Dermis microvascular lymphatic vessel endothelial cell (primary cell): ENCODE measurements at places on chromosomes 13 and 19. TPM values are rescaled to one million over a fixed set of nuclear protein-coding genes. Genes with fewer than 3 reads are reported as not detected.

- DNase-seq = no peak
Observed at GRCh38 chr13:19581675-19582074, 20.3 kb upstream of the TPTE2 start.

LSR gene
- total RNA-seq = 0.25 and 0.26 TPM in 2 replicates

GRCh38 chr19:10815969-10816644 is 19.9 kb downstream of the TMED1 start:
- DNase-seq = no peak

- DNase-seq = no peak
Observed at GRCh38 chr19:31118986-31119385, 230.2 kb downstream of the TSHZ3 start.

DNA sequence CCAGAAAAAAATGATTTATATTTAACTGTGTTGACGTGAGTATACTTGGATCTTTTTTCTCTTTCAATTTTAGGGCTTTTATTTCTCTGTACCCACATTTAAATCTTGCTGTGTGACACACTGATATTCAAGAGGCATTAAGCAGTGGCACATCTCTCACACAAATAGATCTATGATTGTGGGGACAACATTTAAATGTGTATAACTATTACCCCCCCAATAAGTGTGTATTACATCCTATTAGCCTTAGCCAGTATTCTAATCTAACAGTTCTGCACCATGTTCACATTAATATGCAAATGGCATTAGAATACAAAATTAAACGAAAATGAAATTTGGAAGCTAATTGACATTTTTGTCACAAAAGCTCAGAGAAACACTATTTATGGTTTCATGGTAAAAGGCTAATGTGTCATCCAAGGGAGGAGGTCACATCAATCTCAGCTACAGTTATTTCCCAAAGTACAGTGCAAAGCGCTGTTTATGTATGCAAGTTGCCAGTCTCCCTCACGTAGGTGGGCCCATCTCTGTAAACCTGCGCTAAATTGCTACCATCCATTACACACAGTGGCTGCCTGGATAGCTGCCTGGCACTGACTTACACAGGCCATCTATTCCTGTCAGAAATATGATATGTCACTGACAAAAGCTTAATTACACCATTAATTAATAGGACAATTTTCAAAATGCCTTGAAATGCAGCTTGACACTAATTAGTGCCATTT is 984.7 kb upstream of the PCDH9 start:
- DNase-seq = no peak

SH3GL1 gene
- 50.6 and 85.3 TPM in 2 replicates for total RNA-seq

TPTE2 gene
- not detected in 2 replicates for total RNA-seq

DNA sequence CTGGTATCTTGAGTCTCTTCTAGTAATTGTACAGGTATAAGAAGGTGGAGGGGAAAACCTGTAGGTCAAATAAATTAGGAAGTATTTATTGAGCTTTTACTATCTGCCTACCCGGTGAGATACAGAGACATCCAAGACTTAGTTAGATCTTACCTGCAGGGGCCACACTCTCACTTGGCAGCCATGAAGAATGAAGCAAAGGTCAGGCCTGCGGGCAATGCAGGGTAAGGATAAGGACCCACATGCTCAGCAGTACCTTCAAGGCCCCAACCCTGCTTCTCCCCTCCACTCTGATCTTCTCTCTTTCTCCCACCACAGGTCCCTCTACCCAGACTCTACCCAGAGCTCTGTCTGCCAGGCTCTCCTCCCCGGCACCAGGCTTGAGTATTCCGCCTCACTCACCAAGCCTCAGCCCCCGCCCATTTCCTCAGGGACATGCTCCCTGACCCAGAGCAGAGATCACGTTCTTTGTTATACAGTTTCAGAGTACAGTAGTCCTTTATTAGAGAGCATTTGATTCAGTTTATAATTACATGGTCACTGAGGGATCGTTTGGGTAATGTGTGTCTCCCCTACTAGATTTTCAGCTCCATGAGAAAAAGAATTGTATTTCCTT is 18.9 kb upstream of the CLDN10 start:
- DNase-seq = no peak

FUT2 gene
- total RNA-seq = not detected in 2 replicates

POP4 gene
- 57.5 and 57.8 TPM in 2 replicates for total RNA-seq

GRCh38 chr19:30362156-30362754 is 9.9 kb upstream of the ZNF536 start:
- no peak for DNase-seq

- DNase-seq = no peak
Observed at GRCh38 chr19:15371786-15372380, 7.7 kb downstream of the AKAP8 start.

DNA sequence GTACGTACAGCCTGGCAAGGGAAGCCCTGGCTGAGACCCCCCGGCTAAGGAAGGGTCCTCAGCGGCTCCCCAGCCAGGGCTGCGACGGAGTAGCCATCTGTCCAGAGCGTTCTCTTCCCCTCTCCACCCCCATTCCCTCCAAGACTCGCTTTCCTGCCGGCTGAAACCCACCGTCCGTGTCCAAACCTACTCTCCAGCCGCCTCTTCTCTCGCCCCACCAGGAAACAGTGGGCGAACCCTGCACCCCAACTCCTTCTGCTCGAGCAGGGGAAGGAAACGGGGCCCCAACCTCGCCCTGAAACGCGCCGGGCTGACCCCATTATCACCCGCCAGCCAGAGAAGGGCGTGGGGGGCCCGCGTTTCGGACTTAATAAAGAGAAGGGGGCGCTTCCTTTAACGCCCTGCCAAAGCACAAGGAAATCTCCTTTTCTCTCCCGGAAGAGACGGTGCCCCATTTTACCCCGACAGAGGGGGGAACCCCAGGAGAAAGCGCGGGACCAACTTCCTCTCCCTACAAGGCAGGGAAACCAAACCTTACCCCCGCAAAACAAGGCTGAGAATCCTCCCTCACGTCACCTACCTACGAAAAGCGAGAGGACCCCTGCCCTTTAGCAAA is 2.5 kb downstream of the ZC3H4 start:
- DNase-seq = no peak

DNA sequence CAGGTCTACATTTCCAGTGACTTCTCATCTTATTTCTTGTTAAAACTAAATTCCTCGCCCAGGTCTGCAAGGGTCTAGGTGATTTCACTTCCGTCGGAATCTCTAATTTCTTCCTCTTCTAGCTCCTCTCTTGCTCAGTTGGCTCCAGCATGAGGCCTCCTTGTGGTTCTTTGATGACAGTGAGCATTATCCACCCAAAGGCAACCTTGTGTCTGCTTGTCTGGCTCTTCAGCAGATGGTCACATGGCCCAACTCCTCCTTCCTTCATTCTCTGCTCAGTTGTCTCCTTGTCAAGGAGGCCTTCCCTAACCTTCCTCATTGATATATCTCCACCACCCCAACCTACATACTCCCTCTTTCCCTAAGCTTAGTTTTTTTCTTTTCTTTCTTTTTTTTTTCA is 1391.4 kb downstream of the EFNB2 start:
- no peak for DNase-seq

- peak; percentile 40 for DNase-seq
Observed at GRCh38 chr19:3849092-3849491, 19.7 kb downstream of the ZFR2 start.

GRCh38 chr19:10872546-10873107 is 1.3 kb downstream of the CARM1 start:
- no peak for DNase-seq

LRRC63 gene
- under 0.01 TPM in 1 of 2 replicates, not detected in the other for total RNA-seq

DNA sequence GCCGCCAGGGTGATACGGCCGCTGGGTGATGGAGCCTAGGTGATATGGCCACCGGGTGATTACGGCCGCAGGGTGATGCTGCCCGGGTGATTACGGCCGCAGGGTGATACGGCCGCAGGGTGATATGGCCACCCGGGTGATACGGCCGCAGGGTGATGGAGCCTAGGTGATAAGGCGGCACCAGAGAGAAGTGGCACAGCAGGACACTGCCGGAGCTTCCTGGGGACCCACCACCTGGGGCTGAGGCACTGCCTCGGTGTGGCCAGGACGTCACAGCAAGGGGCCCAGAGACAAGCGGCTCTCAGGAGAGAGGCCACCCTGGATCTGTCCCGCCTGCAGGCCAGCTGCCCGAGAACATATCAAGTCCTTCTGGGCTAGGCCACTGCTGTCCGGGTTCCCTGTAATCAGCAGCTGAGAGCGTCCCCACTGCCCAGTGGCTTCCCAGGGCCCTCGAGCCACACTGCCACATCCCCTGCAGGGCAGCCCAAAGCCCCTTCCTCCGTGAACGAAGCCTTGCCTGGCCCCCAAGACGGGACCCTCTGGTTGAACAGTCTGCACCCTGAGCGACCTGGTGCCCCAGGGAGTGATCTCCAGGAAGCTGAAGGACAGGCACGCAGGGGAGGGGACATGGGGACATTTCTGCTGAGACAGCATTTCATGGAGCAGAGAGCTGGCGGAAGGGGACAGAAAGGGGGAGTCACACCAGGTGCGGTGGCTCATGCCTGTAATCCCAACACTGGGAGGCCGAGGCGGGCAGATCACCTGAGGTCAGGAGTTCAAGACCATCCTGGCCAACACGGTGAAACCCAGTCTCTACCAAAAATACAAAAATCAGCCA is 22.1 kb downstream of the ZNF787 start:
- DNase-seq = no peak

- DNase-seq = peak; percentile 20
Observed at GRCh38 chr13:35723821-35724220, 247.3 kb upstream of the MAB21L1 start.

DNA sequence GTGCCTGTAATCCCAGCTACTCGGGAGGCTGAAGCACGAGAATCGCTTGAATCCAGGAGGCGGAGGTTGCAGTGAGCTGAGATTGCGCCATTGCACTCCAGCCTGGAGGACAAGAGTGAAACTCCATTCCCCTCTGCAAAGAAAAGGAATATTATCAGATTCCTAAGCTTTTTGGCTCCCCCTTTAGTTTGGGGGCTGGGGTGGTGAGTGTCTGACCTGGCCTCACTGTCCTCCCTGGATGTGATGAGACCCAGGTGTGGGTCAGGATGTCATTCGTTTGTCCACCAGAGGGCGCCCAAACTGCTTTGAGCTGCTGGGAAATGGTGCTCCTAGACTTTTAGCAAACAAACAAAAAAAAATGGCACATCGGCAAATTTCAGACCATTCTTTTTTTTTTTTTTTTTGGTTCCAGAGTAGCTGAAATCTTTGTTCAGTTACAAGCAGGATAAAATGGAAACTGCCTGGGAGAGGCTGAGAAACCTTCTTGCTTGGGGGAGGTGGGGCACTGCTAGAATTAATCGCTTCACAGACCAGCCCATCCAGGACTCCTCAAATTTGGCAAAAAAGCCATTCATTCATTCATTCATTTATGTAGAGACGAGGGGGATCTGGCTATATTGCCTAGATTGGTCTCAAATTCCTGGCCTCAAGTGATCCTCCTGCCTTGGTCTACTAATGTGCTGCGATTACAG is 29.4 kb downstream of the SPC24 start:
- peak; percentile 71 for DNase-seq

ZNF701 gene
- 9.5 and 12.3 TPM in 2 replicates for total RNA-seq

- DNase-seq = no peak
Observed at GRCh38 chr13:43003010-43003409, 11.0 kb upstream of the EPSTI1 start.

DNA sequence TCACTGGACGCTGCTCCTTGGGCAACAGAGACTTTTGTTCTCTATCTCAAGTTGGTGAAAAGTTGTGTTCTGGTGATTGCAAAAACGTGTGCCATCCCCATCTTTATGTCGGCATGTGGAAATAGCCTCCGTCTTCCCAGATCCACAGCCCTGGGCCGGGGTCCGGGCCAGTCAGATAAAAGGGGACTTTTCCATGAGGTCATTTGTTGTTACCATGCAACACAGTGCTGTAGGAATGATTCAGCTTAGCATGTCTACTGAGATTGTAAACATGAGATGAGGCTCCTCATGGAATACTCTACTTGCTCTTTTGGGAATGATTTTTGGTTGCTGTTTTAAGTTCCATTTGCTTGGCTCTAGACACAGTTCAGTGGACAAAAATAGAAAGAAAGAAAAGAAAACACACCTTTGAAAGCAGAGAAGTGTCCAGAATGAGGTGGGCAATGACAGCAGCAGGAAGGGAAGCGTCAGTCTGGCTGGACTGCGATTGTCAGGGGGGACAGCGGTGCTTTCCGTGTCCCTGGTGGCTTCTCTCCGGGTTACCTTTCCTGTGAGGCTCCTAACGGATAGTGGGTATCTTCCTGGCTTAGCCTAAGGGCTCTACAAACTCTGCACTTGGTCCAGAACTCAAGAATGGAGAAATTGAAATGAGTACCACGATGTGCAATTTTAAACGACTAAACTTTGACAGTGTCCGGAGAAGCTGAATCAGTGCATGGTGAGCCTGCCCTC is 91.6 kb downstream of the TEX29 start:
- no peak for DNase-seq

DNA sequence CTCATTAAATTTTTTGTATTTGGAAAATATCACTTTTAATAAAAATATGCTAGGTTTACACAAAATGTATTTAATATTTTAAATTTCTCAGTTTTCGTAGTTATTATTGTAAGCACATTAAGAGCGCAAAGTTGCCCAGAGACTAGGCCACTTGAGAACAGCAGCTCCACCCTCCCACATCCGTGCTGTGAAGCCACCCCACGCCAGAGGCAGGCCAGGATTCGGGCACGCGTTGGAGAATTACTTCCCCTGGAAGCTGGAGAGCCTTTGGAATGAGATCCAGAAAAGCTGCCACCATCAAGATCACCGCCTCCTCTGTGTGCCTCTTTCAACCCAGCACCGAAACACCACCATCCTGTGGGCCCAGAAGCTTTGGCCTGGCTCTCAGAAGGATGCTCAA is 41.0 kb upstream of the SPACA7 start:
- DNase-seq = no peak

DNA sequence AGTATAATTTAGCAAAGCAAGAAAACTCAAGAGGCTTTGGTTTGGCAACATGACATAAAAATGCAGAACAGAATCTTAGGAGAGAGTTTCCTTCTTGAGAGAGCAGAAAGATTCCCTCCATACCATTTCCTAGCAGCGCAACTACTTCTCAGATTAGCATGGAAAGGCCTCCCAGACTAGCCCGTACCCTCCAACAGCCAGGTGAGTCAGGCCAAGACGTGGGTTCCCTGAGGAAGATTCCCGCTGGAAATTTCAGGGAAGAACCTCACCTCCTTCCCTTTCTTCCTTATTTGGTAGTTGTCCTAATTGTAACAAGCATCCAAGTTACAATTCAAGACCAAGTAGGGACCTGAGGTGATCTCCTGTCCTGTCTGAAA is 12.3 kb downstream of the COL4A2 start:
- no peak for DNase-seq

DNA sequence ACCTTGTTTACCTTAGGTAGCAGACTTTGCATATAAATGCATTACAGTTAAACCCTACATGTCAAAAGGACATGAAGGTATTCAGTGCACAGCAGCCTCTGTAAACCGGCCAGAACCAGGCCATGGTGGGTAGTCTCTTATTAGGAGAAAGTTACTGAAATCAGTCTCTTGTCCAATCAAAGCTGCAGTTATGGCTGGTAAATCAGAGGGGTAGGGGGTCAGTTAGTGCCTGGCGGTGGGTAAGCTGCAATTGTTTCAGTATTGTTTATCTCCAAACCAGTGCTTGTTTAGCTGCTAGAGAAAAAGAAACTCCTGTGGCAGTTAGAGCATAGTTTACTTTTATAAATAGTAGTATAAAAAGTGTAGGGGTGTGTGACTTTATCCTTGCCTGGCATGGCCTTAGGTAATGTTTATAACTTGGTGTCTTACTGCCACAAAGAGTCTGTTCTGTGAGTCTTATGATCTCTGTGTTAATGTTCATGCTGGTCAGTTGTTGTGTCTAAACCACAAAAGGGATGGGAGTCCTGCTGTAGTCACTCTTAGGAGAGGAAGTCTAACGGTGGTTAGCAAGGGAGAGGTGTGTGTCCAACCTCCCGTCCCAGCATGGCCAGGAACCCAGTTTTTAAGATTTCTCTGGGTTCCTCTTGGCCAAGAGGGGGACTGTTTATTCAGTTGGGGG is 28.0 kb downstream of the CHST8 start:
- DNase-seq = no peak
